ENCODE measurements at places on chromosomes 2 and 18. TPM values are rescaled to one million over a fixed set of nuclear protein-coding genes. Genes with fewer than 3 reads are reported as not detected.

- peak; percentile 49 for DNase-seq
- H3K4me1 ChIP-seq = peaks cover 7% of the 10 kb centered on the region
- peak overlapping the region; percentile 95 for H3K27ac ChIP-seq
- no peaks in the 10 kb centered on the region for H3K27me3 ChIP-seq
- peaks cover 10% of the 10 kb centered on the region for H3K36me3 ChIP-seq
Measured at GRCh38 chr2:61471905-61472805, 1.3 kb upstream of the USP34 start.

GRCh38 chr2:218645126-218645525, 14.3 kb downstream of the ZNF142 start:
- no peak overlapping the region for H3K4me3 ChIP-seq
- H3K27me3 ChIP-seq = no peaks in the 10 kb centered on the region
- no peaks in the 10 kb centered on the region for H3K4me1 ChIP-seq
- H3K27ac ChIP-seq = no peak overlapping the region
- H3K36me3 ChIP-seq = peaks cover 68% of the 10 kb centered on the region

GRCh38 chr2:124258140-124258880, 233.2 kb downstream of the CNTNAP5 start:
- no peaks in the 10 kb centered on the region for H3K36me3 ChIP-seq
- no peak overlapping the region for H3K27ac ChIP-seq
- H3K4me3 ChIP-seq = no peak overlapping the region
- no peaks in the 10 kb centered on the region for H3K4me1 ChIP-seq
- H3K27me3 ChIP-seq = no peaks in the 10 kb centered on the region

- no peaks in the 10 kb centered on the region for H3K4me1 ChIP-seq
- no peaks in the 10 kb centered on the region for H3K36me3 ChIP-seq
- H3K27me3 ChIP-seq = no peaks in the 10 kb centered on the region
- peak; percentile 19 for DNase-seq
Measured at GRCh38 chr2:215680605-215681598, 245.0 kb upstream of the FN1 start.

- H3K27ac ChIP-seq = no peak overlapping the region
- no peak overlapping the region for H3K4me3 ChIP-seq
- H3K27me3 ChIP-seq = peaks cover 4% of the 10 kb centered on the region
- no peaks in the 10 kb centered on the region for H3K4me1 ChIP-seq
- DNase-seq = no peak
- H3K36me3 ChIP-seq = no peaks in the 10 kb centered on the region
Measured at GRCh38 chr2:10750610-10751009, 29.2 kb downstream of the ATP6V1C2 start.

DNA sequence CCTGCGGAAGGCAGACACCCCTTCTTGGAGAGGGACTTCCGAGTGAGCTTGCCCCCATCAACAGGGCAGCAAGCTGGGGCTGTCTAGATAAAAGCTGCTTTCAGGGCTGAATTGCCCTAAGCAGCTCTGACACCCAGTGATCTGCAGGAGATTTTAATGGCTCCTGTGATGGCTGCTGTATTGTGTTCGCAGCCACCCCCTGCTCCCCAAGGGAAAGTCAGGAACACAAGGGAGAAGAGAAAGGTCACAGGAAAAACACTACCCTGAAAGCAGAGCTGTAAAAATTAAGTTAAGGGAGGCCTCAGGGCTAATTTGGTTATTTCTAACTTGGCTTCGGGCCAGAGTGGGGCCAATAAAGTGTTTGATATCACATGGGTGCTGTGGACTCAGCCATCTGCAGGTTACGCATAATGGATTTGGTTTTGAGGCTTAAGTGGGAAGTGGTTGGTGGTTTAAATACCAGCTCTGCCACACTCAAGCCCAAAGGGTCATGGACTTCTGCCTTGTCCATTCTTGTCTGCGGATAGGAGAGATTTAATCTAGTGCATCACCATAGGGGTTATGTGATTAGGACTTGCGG, 147.6 kb downstream of the CLIP4 start:
- no peak for DNase-seq
- no peak overlapping the region for H3K4me3 ChIP-seq
- peaks cover 3% of the 10 kb centered on the region for H3K27me3 ChIP-seq

Gene STARD7
- 52.2 TPM for polyA plus RNA-seq

Gene GPR148
- not detected for polyA plus RNA-seq

Gene ASB3
- 7.0 TPM for polyA plus RNA-seq

DNA sequence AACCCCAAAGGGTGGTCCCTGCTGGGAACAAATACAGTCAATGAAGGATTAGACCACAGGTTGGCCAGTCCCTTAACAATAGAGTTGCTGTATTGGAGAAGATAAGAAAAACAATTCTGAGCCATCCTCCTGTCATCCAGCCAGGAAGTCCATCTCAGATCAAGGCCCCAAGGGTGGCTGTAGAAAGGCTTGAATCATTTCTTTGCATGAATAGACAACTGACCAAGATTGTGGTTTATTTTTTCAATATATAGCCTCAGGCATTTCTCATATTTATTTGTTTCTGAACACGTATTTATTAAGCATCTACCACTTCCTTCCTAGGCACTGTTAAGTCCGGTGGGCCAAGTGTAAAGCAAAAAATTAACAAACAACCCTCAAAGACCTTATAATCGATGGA, 274.4 kb upstream of the SLC14A2 start:
- DNase-seq = no peak
- no peaks in the 10 kb centered on the region for H3K27me3 ChIP-seq
- no peaks in the 10 kb centered on the region for H3K36me3 ChIP-seq
- no peaks in the 10 kb centered on the region for H3K4me1 ChIP-seq
